Uterus (tissue), 4 donors: ENCODE measurements at places on chromosomes 11 and 22.

GRCh38 chr22:44825310-44826150 lies 73.2 kb downstream of the ARHGAP8 start:
- no peak for DNase-seq
- no peaks in the 10 kb centered on the region for H3K27me3 ChIP-seq
- no peaks in the 10 kb centered on the region for H3K4me1 ChIP-seq

- H3K4me1 ChIP-seq, result no peaks in the 10 kb centered on the region
- DNase-seq, result no peak
- H3K4me3 ChIP-seq, result no peak overlapping the region
Measured at GRCh38 chr22:23889620-23890019, 4.6 kb upstream of the MIF start.

DNA sequence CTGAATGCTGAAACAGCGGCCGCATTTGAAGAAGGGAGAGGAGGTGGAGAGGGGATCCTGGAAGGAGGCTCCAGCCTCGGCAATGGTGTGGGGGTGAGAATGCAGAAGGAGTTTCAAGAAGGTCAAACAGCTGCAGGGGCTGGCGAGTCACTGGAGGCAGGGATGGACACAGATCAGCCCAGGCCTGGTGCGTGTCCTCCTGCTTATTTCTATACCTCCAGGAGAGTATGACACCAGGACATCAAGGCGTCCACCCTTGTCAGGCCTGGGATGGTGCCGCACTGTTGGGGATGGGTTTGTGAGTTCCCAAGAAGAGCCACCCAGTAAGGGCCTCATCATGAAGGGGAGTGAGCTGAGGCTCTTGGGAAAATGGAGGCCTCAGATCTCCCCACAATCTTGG lies 23.1 kb downstream of the IGLL1 start:
- H3K27me3 ChIP-seq, result no peaks in the 10 kb centered on the region
- no peak overlapping the region for H3K4me3 ChIP-seq
- no peak overlapping the region for H3K27ac ChIP-seq
- no peak for DNase-seq

- peaks cover 9% of the 10 kb centered on the region for H3K4me1 ChIP-seq
- no peak overlapping the region for H3K27ac ChIP-seq
- peaks cover 7% of the 10 kb centered on the region for H3K27me3 ChIP-seq
- no peak overlapping the region for H3K4me3 ChIP-seq
- DNase-seq, result no peak
- no peaks in the 10 kb centered on the region for H3K36me3 ChIP-seq
Measured at GRCh38 chr22:49925525-49926128, 7.2 kb downstream of the CRELD2 start.

DNA sequence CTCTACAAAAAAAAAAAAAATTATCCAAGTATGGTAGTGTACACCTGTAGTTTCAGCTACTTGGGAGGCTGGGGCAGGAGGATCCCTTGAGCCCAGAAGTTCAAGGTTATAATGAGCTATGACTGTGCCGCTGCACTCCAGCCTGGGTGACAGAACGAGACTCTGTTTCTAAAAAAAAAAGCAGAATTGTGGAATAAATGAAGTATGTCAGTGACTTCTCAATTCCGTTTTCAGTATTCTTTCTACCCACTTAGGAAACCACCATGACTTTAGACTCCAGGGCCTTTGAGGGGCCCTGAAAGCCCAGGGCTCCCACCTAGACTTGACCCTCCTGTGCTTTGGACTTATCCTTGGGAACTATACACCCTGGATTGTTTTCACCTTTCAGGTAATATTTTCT lies 6.5 kb upstream of the NUP160 start:
- no peaks in the 10 kb centered on the region for H3K36me3 ChIP-seq
- H3K4me3 ChIP-seq, result no peak overlapping the region
- no peak overlapping the region for H3K27ac ChIP-seq
- no peaks in the 10 kb centered on the region for H3K27me3 ChIP-seq
- no peaks in the 10 kb centered on the region for H3K4me1 ChIP-seq

DNA sequence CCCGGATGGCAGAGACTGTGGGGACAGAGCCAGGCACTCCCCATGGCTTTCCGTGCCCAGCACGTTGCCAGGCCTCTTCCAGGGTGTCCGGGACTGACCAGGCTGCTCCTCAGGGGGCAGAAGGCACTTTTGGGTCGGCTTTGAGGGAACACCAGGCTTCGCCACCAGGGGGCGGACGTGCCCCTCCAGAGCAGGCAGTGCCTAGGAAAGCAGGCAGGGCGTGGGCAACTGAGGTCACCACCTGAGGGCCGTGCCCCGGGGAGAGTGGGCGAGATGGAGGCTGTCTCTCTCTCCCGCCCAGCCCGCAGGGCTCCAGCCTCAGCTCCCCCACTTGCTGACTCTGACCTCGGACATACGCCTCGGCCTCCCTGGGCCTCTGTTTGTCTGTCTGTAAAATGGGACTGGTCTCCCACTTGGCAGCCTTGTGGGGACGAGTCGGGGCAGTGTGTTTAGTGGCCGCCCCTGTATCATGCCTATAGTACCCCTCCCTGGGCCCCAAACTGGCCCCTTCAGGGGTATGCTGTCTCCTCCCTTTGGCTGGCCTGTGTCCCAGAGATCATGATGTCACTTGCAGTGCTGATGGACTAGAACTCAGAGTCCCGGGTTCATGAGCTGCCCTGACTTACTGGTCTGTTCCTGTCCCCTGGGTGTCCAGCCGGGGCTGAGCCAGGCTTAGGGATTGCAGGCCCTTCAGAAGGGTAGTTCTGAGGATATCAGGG lies 4.4 kb upstream of the PRR5 start:
- no peaks in the 10 kb centered on the region for H3K27me3 ChIP-seq
- DNase-seq, result peak; percentile 78
- no peaks in the 10 kb centered on the region for H3K36me3 ChIP-seq
- H3K4me3 ChIP-seq, result no peak overlapping the region

- no peaks in the 10 kb centered on the region for H3K36me3 ChIP-seq
- no peaks in the 10 kb centered on the region for H3K4me1 ChIP-seq
- H3K27me3 ChIP-seq, result no peaks in the 10 kb centered on the region
- no peak overlapping the region for H3K4me3 ChIP-seq
- DNase-seq, result no peak
Measured at GRCh38 chr11:120097721-120098385, 40.1 kb downstream of the TRIM29 start.

DNA sequence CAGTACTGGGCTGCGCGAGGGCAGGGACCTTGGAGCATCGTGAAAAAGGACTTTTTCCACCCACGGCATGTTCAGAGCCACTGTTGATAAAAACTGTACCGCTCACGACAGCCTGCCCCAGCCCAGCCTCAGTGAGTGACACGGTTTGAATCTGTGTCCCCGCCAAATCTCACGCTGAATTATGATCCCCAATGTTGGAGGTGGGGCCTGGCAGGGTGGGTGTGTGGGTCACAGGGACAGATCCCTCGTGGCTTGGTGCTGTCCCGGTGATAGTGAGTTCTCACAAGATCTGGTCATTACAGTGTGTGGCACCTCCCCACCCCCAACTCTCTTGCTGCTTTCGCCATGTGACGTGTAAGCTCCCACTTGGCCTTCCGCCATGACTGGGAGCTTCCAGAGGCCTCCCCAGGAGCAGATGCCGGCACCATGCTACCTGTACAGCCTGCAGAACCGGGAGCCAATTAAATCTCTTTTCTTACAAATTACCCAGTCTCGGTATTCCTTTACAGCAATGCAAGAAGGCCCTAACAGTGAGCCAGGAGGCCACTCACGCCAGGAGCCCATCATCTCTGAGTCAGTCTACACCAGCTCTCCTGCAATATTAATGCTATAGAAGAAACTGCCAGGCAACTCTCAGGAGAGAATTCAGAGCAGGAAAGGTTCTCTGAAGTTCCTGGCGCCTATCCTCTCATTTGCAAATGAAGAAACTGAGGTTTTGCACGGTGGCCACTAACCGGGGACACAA lies 1.3 kb downstream of the TOLLIP start:
- peak overlapping the region; percentile 92 for H3K27ac ChIP-seq
- no peaks in the 10 kb centered on the region for H3K27me3 ChIP-seq
- H3K4me3 ChIP-seq, result peak overlapping the region; percentile 70
- DNase-seq, result peak; percentile 14
- H3K4me1 ChIP-seq, result peaks cover 6% of the 10 kb centered on the region

DNA sequence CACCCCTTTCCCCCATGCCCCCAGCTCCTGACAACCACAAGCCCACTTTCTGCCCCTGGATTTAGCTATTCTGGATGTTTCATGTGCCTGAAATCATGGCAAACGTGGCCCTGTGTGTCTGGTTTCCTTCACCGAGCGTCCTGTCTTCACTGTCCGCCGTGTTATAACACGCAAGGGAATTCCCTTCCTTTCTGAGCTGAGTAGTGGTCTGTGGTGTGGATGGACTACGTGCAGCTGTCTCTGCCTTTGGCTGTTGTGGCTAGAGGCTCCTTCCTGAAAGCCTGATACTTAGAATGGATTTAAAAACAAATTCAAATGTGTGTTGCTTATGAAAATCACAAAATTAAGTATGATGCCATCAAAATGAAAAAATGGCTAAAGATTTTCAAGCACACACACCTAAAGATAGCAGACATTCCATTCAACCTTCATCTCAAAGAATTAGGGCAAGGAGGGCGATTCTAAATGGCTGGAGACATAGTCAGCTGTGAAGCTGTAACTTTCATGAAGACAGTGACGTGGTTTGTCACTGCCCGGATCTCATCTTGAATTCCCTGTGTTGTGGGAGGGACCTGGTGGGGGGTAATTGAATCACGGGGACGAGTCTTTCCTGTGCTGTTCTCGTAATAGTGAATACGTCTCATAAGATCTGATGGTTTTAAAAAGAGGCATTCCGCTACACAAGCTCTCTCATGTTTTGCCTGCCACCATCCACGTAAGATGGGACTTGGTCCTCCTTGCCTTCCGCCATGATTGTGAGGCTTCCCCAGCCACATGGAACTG lies 30.5 kb downstream of the KCNQ1 start:
- H3K4me1 ChIP-seq, result no peaks in the 10 kb centered on the region
- no peaks in the 10 kb centered on the region for H3K36me3 ChIP-seq
- H3K4me3 ChIP-seq, result no peak overlapping the region
- DNase-seq, result no peak
- H3K27ac ChIP-seq, result no peak overlapping the region
- no peaks in the 10 kb centered on the region for H3K27me3 ChIP-seq

- no peak overlapping the region for H3K27ac ChIP-seq
- no peak for DNase-seq
- no peak overlapping the region for H3K4me3 ChIP-seq
- H3K36me3 ChIP-seq, result no peaks in the 10 kb centered on the region
- no peaks in the 10 kb centered on the region for H3K4me1 ChIP-seq
- no peaks in the 10 kb centered on the region for H3K27me3 ChIP-seq
Measured at GRCh38 chr22:35380013-35380412, 883 bp upstream of the HMOX1 start.

DNA sequence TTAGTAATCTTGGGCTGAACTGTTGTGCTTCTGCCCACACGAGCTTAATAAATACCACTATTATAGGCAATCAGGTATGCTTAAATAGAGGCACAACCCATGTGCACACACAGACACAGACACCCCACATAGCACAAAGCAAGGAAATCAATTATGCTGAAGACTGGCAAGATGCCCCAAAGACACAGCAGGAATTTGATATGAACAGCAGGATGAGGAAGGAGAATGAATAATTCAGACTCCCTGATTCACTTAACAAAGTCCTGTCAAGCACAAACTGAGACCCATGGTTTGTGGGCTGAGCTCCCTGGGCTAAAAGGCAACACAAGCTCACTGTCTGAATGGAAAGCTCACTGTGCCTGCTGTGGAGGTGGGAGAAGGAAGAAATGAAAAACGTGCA lies 42.5 kb downstream of the RBFOX2 start:
- peaks cover 11% of the 10 kb centered on the region for H3K4me1 ChIP-seq
- H3K4me3 ChIP-seq, result no peak overlapping the region

GRCh38 chr11:31702966-31703365 lies 108.2 kb downstream of the PAX6 start:
- no peaks in the 10 kb centered on the region for H3K4me1 ChIP-seq
- no peaks in the 10 kb centered on the region for H3K27me3 ChIP-seq
- DNase-seq, result no peak
- no peaks in the 10 kb centered on the region for H3K36me3 ChIP-seq

DNA sequence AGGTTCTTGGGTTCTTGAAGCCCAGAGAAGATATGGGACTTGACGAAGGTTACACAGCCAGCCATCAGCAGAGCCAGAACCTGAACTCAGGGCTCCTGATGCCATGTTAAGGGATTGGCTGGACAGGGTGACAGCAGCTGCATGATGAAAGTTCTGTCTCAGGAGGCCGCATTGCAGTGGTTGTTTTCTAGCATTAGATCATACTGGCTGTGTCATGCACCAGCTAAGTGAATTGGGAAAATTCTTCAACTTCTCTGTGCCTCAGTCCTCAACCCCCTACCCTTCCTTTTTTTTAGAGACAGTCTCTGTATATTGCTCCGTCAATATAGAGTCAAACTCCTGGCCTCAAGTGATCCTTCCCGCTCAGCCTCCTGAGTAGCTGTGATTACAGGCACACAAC lies 5.4 kb upstream of the LTBP3 start:
- H3K4me3 ChIP-seq, result no peak overlapping the region
- H3K4me1 ChIP-seq, result peaks cover 11% of the 10 kb centered on the region
- H3K27ac ChIP-seq, result no peak overlapping the region
- no peaks in the 10 kb centered on the region for H3K36me3 ChIP-seq
- H3K27me3 ChIP-seq, result no peaks in the 10 kb centered on the region
- no peak for DNase-seq

GRCh38 chr11:41612415-41612814 lies 153.0 kb upstream of the LRRC4C start:
- no peak overlapping the region for H3K4me3 ChIP-seq
- H3K4me1 ChIP-seq, result no peaks in the 10 kb centered on the region
- H3K27me3 ChIP-seq, result no peaks in the 10 kb centered on the region
- no peak overlapping the region for H3K27ac ChIP-seq

DNA sequence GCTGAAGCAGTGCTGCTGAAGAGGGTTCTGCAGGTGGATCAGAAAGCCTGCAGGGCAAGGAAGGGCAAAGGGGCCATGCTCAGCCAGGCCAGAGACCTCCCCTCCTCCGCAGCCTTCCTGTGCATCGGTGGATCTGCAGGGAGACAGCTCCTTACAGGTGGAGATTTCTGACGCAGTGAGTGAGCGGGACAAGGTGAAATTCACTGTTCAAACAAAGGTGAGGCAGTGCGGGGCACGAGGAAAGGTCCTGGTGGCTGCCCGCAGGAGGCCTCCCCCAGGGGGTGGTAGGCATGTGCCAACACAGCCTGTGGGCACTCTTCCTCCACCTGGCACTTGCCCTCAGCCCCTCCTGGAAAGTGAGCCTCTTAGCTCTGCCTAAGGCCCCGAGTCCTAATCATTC lies 8.6 kb downstream of the CFL1 start:
- H3K27me3 ChIP-seq, result no peaks in the 10 kb centered on the region
- no peak overlapping the region for H3K4me3 ChIP-seq
- no peak for DNase-seq
- no peaks in the 10 kb centered on the region for H3K36me3 ChIP-seq

GRCh38 chr11:92744929-92745585 lies 224.4 kb upstream of the MTNR1B start:
- H3K36me3 ChIP-seq, result no peaks in the 10 kb centered on the region
- H3K27ac ChIP-seq, result no peak overlapping the region
- H3K4me3 ChIP-seq, result no peak overlapping the region
- H3K4me1 ChIP-seq, result no peaks in the 10 kb centered on the region

DNA sequence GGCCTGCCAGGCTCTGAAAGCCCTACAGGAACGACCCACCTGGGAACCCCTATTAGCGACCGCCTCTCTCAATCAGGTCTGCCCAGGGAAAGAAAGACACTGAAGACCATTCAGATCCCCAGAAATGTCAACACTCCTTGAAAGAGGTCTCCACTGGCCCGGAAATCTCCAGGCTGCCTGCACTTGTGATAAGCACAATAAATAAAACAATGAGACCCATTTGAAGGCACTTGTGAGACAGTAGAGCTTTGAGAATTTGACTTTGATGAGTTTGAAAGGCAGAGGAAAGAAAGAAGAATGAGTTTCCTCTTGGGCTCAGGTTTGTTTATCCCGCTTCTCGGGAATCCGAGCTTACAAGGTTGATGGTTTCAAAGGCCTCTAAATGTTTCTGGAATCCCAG lies 416.3 kb downstream of the BUD13 start:
- no peak overlapping the region for H3K4me3 ChIP-seq
- H3K4me1 ChIP-seq, result no peaks in the 10 kb centered on the region
- H3K27me3 ChIP-seq, result no peaks in the 10 kb centered on the region
